ENCODE measurements at places on chromosomes 4 and X.

- no peak for DNase-seq
Observed at GRCh38 chr4:136750897-136751296, 781.4 kb downstream of the PCDH18 start.

DNA sequence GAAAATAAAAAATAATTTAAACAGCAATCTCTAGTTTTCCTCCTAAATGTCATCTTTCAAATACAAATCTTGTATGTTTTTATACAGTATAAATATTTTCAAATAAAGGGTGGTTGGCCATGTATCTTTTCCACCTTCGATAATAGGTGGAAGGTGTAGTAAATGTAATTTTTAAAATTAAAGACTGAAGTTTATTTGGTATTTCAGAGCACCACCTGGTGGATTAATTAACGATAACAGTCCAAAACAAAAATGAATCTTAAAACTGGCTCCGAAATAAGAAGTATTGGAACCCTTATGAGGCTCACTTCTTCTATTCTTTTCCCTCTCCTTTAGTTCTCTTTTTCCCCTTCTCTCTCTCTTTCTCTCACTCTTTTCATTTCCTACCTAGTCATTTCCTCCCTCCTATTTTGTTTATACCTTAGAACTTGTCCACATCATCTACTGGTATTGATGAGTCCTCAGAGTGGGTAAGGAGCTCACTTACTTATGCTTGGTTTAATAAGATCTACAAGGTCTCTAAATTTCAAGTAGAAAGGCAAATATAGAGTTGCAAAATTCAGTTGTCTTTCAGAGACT is 82.9 kb upstream of the EXOC1L start:
- DNase-seq, result no peak

GRCh38 chrX:96170626-96171025 is 514.0 kb upstream of the DIAPH2 start:
- DNase-seq, result no peak

- no peak for DNase-seq
Observed at GRCh38 chrX:14546190-14546589, 16.9 kb downstream of the GLRA2 start.
